ENCODE measurements at places on chromosomes 1 and 21.

- no peak for DNase-seq
Observed at GRCh38 chr1:49060766-49061165, 284.1 kb upstream of the BEND5 start.

- DNase-seq, result no peak
Observed at GRCh38 chr1:53547231-53547790, 88.1 kb downstream of the DMRTB1 start.

GRCh38 chr1:107194380-107194779 is 53.5 kb downstream of the NTNG1 start:
- no peak for DNase-seq

- no peak for DNase-seq
Observed at GRCh38 chr1:248839168-248839555, 1.1 kb downstream of the ZNF672 start.

- peak; percentile 36 for DNase-seq
Observed at GRCh38 chr1:156924478-156925153, 4.2 kb downstream of the LRRC71 start.

- no peak for DNase-seq
Observed at GRCh38 chr1:34127006-34128000, 37.7 kb downstream of the CSMD2 start.

GRCh38 chr1:220347654-220348175 is 75.5 kb upstream of the RAB3GAP2 start:
- no peak for DNase-seq

GRCh38 chr1:70462611-70463010 is 51.5 kb downstream of the CTH start:
- DNase-seq, result no peak

GRCh38 chr1:219733511-219734174 is 120.7 kb upstream of the ZC3H11B start:
- no peak for DNase-seq

- peak; percentile 38 for DNase-seq
Observed at GRCh38 chr1:117128323-117129079, 7.0 kb upstream of the TRIM45 start.

DNA sequence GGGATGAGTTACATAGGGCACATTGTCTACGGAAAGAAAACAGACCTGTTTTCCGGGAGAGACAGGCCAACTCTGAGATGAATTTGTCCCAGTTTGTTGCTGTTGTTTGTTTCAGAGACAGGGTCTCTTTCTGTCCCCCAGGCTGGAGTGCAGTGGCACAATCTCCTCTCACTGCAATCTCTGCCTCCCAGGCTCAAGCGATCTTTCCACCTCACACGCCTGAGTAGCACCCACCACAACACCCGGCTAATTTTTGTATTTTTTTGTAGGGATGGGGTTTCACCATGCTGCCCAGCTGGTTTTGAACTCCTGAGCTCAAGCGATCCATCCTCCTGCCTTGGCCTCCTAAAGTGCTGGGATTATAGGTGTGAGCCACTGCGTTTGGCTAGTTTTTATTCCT is 125.5 kb upstream of the ERRFI1 start:
- DNase-seq, result no peak

DNA sequence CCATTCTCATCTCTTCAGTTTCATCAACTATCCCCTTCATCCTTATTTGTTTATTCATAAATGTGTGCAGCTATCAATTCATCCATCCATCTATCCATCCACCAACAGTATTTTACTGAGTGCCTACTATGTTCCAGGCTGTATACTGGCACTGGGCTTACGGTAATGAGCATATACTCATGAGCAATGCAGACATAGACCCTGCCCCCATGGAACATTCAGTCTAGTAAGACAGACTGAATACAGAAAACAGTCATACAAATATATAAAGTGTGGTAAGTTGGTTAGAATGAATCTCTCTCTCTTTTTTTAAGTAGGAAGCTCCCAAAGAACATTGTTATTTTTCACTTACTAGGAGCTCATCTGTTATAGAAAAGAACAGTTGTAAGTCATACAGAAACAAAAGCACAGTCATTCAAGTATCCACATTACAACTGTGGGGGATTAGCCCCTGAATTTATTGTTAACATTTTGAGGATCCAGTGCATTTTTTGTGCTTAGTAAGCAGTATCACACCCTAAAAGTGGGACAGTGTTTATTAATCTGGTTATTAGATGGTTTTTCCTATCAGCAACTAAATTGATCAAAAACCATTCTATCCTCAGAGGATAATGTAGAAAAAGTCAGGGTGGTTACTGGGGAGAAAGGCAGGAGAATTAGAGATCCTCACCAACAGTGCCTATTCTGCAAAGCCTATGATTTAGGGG is 3.6 kb downstream of the SLC16A4 start:
- DNase-seq, result no peak

GRCh38 chr1:154895798-154896197 is 25.7 kb upstream of the KCNN3 start:
- DNase-seq, result peak; percentile 38

GRCh38 chr1:45687754-45688740 is at the start of gene TMEM69:
Gene TMEM69, plus strand, starts transcription at chr1:45688181. Its CDS starts 2,888 bp downstream, at chr1:45691069.
- DNase-seq, result peak; percentile 94

- no peak for DNase-seq
Observed at GRCh38 chr1:81513796-81514354, 286.9 kb upstream of the ADGRL2 start.

GRCh38 chr1:247241691-247242090 is 14.2 kb upstream of the VN1R5 start:
- DNase-seq, result no peak

All from NCI-H82 (cell line).